Omental fat pad (tissue), 4 donors: ENCODE measurements at places on chromosomes 6 and 20. TPM values are rescaled to one million over a fixed set of nuclear protein-coding genes. Genes with fewer than 3 reads are reported as not detected.
A peak's percentile ranks its signal among the peaks of the same experiment; 100 is the strongest.

- no peak for DNase-seq
Observed at GRCh38 chr6:169799474-169799926, 48.1 kb downstream of the ERMARD start.

- no peak for DNase-seq
Observed at GRCh38 chr20:23582293-23582692, 14.0 kb upstream of the CST9L start.

DNA sequence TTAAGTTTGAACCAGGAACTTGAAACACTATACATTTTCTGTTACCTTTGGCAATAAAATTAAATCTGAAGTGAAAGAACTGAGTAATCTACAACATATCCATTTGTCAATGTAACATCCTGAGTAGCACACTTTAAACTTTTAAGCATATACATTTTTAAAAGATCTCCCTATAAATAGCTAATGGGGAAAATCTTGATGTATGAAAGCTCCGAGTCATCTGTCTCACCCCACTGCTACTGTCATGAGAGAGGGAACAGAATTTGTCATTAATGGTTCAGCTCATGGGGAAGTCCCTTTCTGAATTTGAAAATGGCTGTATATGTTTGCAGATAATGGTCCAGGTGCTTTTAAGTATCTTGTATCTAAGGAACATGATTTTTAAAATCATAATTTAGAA, 55.2 kb upstream of the NOX3 start:
- no peak for DNase-seq

DNA sequence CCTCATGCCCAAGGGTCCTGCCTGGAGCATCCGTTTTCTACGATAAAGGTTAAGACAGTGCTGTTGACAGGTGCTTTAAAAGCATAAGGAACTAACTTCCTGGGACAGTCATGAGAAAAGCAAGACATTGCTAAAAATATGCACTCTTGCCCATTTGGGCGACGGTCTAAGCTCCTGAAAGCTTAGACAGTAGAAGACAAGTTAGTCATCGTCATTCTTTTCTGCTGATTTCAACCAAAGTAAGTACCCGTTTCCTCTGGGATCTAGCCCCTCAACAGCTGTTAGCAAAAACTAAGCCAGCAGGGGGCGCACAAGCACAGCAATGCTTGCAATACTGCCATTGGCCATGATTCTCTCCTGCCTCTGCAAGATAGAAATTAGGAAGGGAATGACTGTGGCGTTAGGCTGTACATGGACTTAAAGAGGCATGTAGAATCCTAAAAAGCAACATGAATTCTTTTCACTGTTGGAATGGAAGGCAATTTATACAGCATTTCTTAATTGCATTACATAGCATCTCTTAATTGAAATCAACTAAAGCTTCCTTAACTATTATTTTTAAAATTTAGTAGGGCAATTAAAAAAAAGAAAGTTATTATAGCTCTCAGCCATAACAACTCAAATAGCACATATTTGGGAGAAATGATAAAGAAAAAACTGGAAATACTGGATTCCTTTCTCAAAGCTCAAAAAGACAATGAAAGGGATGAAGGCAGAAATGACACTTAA, 147.8 kb upstream of the RALGAPA2 start:
- peak; percentile 99 for DNase-seq

GRCh38 chr20:48107560-48107959, 322.3 kb upstream of the SULF2 start:
- no peak for DNase-seq

DNA sequence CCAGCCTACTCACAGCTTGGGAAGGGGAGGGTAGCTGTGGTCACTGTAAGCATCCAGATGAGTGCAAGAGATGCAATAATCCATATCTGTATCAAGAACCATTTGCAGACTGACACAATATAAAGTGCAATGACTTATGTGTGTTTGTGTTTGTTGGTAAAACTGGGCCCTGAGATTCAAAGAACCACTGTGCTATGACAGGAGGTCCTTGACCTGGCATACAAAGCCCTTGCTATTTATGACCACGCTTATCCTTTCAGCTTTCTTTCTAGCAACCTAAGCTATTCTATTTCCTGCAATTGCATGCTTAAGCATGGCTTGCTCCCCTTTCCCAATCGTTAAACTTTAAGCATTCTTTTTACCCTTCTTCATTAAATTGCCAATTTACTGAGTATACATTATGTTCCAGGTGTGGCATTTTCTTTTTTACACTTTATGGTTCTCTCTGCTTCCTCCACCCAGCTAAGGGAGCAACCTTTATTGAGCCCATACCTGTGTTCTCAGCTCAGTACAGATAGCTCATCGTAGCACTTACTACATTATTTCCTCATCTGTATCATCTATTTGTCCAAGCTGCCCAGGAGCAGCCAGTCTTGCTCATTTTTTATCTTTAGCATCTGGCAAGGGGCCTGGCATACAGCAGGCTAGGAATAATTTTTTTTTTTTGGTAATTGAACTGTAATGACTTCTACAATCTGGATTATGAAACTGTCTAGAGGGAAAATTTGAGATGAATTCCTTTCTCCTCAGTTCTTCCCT, 3.5 kb downstream of the MCUR1 start:
- DNase-seq, result no peak

GRCh38 chr20:24733416-24733815, 215.7 kb upstream of the CST7 start:
- no peak for DNase-seq

- DNase-seq, result no peak
Observed at GRCh38 chr6:169571123-169571962, 130.5 kb downstream of the WDR27 start.

GRCh38 chr6:142906945-142907470, 38.0 kb downstream of the HIVEP2 start:
- DNase-seq, result no peak

GRCh38 chr20:58715801-58716475, 23.3 kb downstream of the NPEPL1 start:
- no peak for DNase-seq

DNA sequence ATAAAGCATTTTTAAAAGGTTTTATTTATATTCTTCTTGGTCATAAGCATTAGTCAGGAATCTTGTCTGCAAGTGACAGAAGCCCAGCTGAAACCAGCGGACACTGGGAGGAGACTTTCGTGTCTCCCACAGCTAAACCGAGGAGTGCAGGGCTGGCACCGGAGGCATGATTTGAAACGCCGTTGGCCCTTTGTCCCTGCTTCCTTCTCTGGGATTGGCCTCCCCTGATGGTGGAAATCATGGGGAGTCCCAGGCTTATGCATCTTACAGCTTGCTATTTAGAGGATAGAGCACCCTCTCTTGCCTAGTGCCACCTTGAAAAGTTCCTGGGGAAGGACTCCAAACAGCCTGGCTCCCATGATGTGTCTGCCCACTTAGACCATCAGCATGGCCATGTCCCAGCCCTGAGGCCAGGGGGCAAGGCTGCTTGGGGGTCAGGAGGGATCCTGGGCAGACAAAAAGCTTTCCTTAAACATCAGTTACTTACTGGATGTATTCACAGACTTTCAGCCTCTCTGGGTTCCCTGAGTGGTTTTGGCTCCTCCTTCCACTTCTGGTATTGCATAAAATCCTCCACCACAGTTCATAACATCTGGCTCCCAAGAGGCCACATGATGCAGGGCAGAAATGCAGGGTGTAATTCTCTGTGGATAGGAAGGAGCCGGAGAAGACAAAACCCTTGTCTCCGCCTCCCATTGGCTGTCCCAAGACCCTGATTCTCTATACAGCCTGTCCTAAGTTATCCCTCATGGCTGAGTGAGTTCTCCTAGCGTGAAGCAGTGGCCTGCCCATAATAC, 49.3 kb upstream of the INSM1 start:
- DNase-seq, result no peak

GRCh38 chr6:87181903-87182302, 26.5 kb downstream of the ZNF292 start:
- DNase-seq, result no peak

- DNase-seq, result no peak
Observed at GRCh38 chr6:63295553-63296194, 24.1 kb downstream of the LGSN start.

DNA sequence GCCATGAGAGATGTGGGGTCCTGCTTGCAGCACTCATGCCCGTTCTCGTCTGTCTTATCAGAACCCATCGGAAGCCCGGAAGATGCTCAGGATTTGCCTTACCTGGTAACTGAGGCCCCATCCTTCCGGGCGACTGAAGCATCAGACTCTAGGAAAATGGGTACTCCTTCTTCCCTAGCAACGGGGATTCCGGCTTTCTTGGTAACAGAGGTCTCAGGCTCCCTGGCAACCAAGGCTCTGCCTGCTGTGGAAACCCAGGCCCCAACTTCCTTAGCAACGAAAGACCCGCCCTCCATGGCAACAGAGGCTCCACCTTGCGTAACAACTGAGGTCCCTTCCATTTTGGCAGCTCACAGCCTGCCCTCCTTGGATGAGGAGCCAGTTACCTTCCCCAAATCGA, 8.3 kb downstream of the PI16 start:
- DNase-seq, result no peak

DNA sequence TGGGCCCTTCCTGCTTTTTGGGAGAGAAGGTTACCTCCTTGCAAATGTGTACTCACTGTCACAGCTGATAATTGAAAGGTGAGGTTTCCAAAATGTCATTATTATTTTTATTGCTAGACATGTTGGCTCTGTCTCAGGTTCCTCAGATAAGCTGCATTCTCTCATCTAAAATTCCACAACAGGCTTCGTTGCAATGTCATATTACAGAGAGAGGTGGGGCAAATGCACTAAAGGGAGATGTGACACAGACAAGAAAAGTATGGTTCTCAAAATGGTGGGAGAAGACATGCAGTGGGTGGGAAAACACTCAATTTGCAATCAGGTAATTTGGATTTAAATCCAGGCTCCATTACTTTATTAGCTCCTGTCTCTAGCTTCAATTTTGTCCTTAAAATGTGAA, 256.4 kb upstream of the POU3F2 start:
- no peak for DNase-seq

DNA sequence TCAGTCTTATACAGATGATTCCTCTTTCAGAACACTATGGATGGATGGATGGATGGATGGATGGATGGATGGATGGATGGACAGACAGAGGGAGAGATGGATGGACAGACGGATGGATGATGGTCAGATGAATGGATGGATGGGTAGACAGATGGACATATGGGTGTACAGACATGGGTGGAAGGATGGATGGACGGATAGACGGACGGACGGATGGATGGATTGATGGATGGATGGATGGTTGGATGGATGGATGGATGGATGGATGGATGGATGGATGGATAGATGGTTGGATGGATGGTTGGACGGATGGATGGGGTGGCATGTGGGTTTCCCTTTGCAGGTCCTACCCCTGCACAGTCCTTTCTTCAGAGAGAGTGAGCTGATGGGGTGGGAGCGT, 320.7 kb downstream of the CDH4 start:
- DNase-seq, result no peak

DNA sequence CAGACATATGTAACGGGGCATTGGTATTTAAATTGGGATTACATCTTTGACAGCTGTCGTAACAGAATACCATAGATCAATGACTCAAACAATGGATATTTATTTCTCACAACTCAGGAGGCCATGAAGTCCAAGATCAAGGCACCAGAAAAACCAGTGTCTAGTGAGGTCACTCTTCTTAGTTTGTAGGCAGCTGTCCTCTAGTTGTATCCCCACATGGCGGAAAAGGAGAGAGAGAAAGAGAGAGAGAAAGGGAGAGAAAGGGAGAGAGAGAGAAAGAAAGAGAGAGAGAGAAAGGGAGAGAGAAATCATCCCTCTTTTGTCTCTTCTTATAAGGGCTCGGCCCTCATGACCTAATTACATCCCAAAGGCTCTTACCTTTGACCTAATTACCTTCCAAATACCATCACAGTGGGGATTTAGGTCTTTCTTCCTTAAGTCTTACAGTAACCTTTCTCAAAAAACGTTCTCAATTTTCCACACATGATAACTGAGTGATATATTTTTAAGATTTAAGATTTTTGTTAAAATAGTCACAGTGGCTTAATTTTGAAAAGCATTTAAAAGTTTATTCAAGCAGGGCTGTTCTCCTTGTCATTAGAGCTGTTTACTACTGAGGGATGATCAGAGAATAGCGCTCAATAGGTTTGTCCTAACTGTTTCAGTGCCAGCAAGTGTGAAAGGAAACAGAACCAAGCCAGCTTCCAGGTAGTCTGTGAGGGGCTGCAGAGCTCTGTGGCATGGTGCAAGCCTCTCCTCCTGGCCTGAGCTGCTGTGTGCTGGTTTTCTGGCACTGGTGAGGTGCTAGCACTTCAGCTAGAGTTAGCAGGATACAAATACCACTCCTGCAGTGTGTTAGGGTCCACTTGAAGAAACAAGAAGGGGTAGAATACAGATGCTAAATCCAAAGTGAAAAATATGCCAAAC, 79.0 kb downstream of the IMPG1 start:
- no peak for DNase-seq

GRCh38 chr20:50169329-50169823, 15.9 kb upstream of the PEDS1 start:
- peak; percentile 99 for DNase-seq

DNA sequence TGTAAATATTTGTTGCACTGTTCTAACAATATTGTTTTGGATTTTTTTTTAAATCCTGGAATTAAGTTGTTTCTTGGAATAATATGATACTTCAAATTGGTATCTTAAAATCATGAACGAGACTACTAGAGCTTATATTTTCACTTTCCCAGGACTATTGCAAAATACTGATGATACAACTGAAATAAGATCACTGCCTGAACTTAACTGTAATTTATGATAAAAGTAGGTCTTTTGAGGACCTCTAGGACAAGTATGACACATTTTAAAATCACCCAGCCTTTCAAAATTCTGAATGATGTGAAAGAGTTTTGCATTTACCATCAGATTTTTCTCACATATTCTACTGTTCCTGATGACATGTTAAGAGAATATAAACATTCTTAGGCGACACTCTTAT, 8.6 kb upstream of the UBE2J1 start:
- no peak for DNase-seq

- no peak for DNase-seq
Observed at GRCh38 chr6:135738636-135739035, 112.9 kb upstream of the PDE7B start.

DNA sequence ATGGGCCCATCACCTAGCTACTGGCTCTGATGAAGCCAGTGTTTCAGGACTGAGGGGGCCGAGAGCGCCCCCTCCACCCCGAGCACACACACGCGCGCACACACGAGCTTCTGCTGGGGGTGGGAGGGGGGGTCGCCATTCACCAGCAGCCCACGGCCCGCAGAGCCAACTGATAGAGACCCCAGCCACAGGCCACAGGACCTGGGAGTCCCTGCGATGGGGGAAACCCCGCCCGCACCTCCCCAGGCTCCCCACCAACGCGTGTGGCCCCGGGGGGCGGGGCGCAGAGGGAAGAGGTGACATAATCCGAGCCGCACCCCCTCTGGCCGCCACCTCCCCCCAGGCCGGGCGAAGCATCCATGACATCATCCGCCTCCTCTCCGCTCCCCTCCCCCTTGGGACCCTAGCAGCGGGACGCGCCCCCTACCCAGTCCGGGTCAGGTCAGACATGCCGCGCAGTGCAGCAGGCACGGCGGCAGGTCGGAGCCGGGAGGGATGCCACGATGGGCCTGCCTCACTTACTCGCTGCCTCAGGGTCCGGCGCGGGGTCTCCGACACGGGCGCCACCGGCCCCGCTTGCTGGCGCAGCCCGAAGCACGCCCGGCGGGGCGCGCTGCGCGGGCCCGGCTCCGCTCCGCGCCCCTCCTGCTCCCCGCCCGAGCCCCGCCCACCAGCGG, at the start of gene LZTS3:
LZTS3 (minus strand) TSS at position 617 of the 677 bp plus-strand sequence. CDS start 6,386 bp downstream, outside the sequence.
- peak; percentile 58 for DNase-seq

HCRTR2 gene
- not detected for total RNA-seq

CEBPB gene
- total RNA-seq, result 345 TPM

ABT1 gene
- total RNA-seq, result 11.3 TPM

CLPSL2 gene
- total RNA-seq, result not detected

EPHA7 gene
- total RNA-seq, result 0.12 TPM

KCNB1 gene
- 15.0 TPM for total RNA-seq

CCR6 gene
- 1.1 TPM for total RNA-seq

NRSN1 gene
- total RNA-seq, result not detected

RFX6 gene
- total RNA-seq, result not detected

C20orf144 gene
- not detected for total RNA-seq
